Thoracic aorta (tissue), 2 donors: ENCODE measurements at places on chromosomes 5 and 9. TPM values are rescaled to one million over a fixed set of nuclear protein-coding genes. Genes with fewer than 3 reads are reported as not detected.
A peak's percentile ranks its signal among the peaks of the same experiment; 100 is the strongest.

The ZFP62 gene
- total RNA-seq, result 19.0 TPM

DNA sequence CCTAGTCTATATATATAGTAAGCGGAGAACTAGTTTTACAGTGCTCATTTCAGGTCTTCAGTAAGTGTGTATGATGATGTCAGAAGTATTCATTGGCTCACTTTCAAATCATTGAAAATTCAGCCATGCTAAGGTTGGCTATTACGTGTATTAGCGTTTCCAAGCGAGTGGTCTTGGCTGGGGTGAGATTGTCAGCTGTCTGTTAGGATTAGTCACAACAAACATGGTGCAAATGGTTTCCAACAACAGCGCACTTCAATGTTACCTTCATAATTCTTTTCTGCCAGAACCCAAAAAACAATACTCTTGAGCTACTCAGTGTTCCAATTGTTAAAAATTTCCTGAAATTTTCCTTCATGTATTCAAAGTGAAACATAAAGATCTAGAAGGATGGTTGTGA lies 283.0 kb downstream of the AOPEP start:
- DNase-seq, result no peak
- peak overlapping the region; percentile 97 for H3K27ac ChIP-seq
- peaks cover 43% of the 10 kb centered on the region for H3K4me1 ChIP-seq
- H3K27me3 ChIP-seq, result no peaks in the 10 kb centered on the region
- H3K36me3 ChIP-seq, result peaks cover 11% of the 10 kb centered on the region
- H3K4me3 ChIP-seq, result peak overlapping the region; percentile 85

DNA sequence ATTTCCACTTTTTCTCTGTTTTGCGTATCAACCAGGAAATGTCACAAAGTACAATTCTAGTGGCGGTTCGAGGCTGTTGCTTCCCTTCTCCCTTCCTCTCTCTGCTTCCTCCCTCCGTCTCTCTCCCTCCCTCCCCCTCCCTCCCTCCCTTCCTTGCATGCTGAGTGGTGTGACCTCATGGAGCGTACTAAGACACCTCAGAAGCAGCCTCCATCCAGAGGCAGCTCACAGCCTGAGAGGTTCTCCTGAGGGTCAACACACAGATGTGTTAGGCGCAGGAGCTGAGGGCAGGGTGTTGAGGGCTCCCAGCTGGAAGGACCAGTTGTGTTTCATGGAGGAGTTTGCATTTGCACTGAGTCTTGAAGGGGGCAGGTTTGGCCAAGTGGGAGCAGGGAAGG lies 57.7 kb downstream of the COL5A1 start:
- H3K27ac ChIP-seq, result no peak overlapping the region
- no peaks in the 10 kb centered on the region for H3K4me1 ChIP-seq
- peaks cover 15% of the 10 kb centered on the region for H3K36me3 ChIP-seq
- no peaks in the 10 kb centered on the region for H3K27me3 ChIP-seq

- no peaks in the 10 kb centered on the region for H3K36me3 ChIP-seq
- H3K4me3 ChIP-seq, result no peak overlapping the region
- H3K27me3 ChIP-seq, result no peaks in the 10 kb centered on the region
Observed at GRCh38 chr5:111926026-111926425, 169.0 kb upstream of the NREP start.
